ENCODE measurements at places on chromosomes 1 and 21.

DNA sequence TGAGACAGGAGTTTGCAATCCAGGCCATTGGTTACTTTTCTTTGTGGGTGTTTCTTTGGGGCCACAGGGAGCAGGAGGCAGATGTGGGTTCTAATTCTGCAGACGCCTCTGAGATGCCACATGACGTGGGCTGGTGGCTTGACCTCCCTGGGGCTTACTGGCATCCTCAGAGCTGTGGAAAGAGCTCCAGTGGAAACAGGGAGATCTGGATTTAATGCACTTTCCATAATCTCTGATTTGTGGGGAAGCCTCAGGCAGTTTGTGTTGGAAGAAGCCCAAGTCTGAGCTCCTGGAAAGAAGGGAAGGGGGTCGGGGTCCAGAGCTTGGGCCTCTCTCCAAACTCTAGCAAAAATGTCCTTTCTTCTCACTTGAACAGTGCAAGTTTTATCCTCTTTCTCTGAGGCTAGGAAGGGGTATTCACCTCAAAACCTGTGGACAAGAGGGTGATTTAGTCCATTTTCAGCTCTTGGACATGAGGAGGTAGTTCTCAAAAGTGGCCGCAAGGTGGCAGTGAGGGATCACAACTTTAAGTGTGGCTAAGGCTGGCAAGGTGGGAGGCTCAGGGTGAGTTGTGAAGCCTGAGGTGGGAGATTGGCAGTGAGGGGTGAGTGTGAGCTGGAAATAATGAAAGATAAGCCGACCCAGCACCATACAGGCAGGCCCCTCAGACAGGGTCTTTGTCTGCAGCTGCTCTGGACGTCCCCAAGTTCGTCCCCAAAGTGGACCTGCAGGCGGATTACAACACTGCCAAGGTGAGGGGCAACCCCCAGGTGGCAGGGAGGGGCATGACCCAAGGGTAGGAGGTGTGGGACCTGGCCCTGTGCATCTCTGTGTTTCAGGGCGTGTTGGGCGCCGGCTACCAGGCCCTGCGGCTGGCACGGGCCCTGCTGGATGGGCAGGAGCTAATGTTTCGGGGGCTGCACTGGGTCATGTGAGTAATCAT, 9.2 kb downstream of the IKBKE start:
- H3K27ac ChIP-seq = peak overlapping the region; percentile 63
- peak; percentile 72 for DNase-seq
- no peak overlapping the region for H3K4me3 ChIP-seq
- H3K27me3 ChIP-seq = no peaks in the 10 kb centered on the region

DNA sequence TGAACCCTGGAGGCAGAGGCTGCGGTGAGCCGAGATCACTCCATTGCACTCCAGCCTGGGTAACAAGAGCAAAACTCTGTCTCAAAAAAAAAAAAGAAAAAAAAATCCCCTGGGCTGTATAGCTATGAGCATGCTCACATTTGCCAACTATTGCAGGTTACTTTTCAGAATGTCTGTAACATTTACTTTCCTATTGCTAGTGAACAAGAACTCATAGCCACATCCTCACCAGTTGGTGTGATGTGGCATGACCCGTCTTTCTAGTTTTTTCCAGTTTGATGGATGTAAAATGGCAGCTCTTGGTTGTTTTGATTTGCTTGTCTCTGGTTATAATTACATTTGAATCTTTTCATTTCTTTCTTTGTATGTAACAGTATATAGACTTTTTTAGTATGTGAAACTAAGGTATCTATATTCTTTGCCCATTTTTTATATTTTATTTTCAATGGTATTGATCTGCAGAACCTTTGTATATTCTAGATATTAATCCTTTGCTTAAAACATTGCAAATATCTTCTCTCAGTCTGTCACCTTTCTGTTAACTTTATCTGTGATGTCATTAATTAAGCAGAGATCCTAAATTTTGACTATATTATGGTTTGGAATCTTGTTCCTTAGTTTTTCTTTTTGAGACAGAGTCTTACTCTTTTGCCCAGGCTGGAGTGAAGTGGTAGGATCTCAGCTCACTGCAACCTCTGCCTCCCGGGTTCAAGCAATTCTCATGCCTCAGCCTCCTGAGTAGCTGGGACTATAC, 11.6 kb downstream of the MED18 start:
- no peak overlapping the region for H3K27ac ChIP-seq
- no peak for DNase-seq
- peaks cover 3% of the 10 kb centered on the region for H3K36me3 ChIP-seq
- H3K4me3 ChIP-seq = no peak overlapping the region
- H3K4me1 ChIP-seq = no peaks in the 10 kb centered on the region

- H3K27me3 ChIP-seq = no peaks in the 10 kb centered on the region
- no peak overlapping the region for H3K27ac ChIP-seq
- H3K4me3 ChIP-seq = no peak overlapping the region
Measured at GRCh38 chr21:32372755-32373154, 20.1 kb downstream of the URB1 start.

DNA sequence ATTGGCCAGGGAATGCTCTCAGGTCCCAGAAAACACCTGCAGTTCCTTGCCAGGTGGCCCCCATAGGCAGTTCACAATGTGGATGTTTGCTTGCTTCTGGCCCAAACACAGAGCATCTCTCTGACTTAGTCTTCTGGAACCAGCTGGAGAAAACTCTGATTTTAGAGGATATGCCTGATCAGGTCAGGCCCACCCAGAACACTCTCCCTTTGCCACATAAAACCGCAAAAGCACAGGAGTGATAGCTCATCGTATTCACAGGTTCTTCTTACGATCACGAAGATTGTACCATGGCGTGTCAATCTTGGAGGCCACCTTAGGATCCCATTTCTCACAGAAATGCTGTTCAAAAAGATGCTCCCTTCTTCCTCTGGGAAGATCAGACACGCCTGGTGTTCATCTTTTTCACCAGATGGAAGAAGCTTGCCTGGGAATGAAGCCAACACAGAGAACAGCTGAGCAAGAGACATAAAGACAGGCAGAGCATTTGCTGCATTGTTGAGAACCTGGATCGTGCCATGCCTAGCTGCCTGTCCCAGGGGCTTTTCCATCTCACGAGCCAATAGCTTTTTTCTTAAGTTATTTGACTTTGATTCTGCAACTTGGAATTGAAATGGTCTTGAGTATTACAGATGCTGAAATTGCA, 11.6 kb upstream of the CD247 start:
- peaks cover 4% of the 10 kb centered on the region for H3K27me3 ChIP-seq
- no peaks in the 10 kb centered on the region for H3K36me3 ChIP-seq
- H3K27ac ChIP-seq = no peak overlapping the region
- DNase-seq = no peak
- no peak overlapping the region for H3K4me3 ChIP-seq

DNA sequence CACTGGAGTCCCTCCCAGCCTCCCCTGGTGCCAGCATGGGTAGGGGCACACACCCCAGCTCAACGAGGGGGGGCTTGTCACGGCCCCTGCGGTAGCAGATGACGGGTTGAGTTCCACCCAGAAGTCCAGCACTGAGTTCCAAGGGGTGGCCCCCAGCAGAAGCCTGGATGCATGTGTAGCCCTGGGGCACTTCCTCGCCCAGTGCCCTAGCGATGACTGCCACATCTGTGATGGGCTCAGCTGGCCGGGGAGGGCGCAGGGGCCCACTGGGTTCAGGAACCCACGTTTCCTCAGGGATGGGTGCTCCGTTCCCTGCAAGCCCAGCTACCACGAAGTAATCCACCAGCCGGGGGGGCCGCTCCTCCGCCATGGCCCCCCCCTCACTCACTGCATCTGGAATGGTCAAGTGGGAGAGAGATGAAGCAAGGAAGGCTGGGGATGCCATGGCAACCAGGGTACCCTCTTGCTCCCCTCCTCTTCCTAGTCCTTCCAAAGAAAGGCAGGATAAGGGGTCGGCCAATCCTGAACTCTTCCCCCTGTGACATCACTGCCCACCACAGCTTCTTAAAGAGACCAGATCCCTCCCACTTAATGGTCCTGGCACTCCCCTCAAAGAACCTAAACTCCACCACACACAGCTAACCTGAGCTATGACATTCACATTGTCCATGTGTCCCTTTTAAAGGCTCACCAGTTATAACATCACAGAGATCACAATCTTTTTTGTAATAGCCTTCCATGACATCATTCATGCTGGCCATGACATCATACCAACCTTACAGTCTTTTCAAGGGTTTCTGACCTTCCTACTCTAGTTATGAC, 2.3 kb downstream of the DENND4B start:
- no peaks in the 10 kb centered on the region for H3K27me3 ChIP-seq
- DNase-seq = peak; percentile 24
- peaks cover 53% of the 10 kb centered on the region for H3K36me3 ChIP-seq
- peak overlapping the region; percentile 95 for H3K4me3 ChIP-seq
- H3K27ac ChIP-seq = peak overlapping the region; percentile 97
- H3K4me1 ChIP-seq = peaks cover 33% of the 10 kb centered on the region

- H3K4me3 ChIP-seq = no peak overlapping the region
- H3K4me1 ChIP-seq = no peaks in the 10 kb centered on the region
- H3K27me3 ChIP-seq = peaks cover 9% of the 10 kb centered on the region
- DNase-seq = no peak
- peak overlapping the region; percentile 32 for H3K27ac ChIP-seq
Measured at GRCh38 chr1:162192306-162192678, 122.8 kb downstream of the NOS1AP start.

GRCh38 chr1:4699376-4700301, 45.2 kb downstream of the AJAP1 start:
- DNase-seq = no peak
- H3K27ac ChIP-seq = no peak overlapping the region
- H3K4me3 ChIP-seq = no peak overlapping the region
- H3K4me1 ChIP-seq = no peaks in the 10 kb centered on the region
- H3K36me3 ChIP-seq = no peaks in the 10 kb centered on the region

- H3K4me3 ChIP-seq = peak overlapping the region; percentile 70
- no peaks in the 10 kb centered on the region for H3K27me3 ChIP-seq
- peak overlapping the region; percentile 95 for H3K27ac ChIP-seq
- H3K4me1 ChIP-seq = peaks cover 55% of the 10 kb centered on the region
- H3K36me3 ChIP-seq = peaks cover 28% of the 10 kb centered on the region
- no peak for DNase-seq
Measured at GRCh38 chr21:36297406-36297937, 22.5 kb upstream of the MORC3 start.

DNA sequence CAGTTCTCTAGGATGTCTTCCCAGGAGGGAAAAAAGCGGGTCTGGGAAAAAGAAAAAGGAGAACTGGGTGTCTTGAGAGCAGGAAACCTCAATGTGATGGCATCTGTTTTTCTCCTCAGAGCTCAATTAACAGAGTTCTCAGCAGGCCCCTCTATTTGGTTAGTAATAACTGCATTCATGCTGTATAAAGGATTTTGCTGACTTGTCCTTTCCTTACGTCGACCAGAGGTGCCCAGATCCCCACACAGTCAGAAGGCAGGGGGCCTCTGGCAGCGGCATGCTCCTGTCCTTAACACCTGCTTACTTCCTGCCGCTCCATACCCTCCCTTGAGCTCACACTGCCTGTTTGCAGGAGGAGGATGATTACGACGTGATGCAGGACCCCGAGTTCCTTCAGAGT, 12.3 kb downstream of the PSMD4 start:
- DNase-seq = no peak
- H3K27me3 ChIP-seq = no peaks in the 10 kb centered on the region
- H3K27ac ChIP-seq = no peak overlapping the region
- no peaks in the 10 kb centered on the region for H3K4me1 ChIP-seq
- no peak overlapping the region for H3K4me3 ChIP-seq

GRCh38 chr1:153967107-153967999, at the start of gene CREB3L4:
Gene CREB3L4, plus strand, starts transcription at chr1:153967902. Its CDS starts 624 bp downstream, at chr1:153968526.
- peak; percentile 90 for DNase-seq
- peak within 1 kb of the TSS; percentile 88 for H3K4me3 ChIP-seq
- peaks cover 4% of the 10 kb centered on the region for H3K36me3 ChIP-seq
- peaks cover 62% of the 10 kb centered on the region for H3K4me1 ChIP-seq

DNA sequence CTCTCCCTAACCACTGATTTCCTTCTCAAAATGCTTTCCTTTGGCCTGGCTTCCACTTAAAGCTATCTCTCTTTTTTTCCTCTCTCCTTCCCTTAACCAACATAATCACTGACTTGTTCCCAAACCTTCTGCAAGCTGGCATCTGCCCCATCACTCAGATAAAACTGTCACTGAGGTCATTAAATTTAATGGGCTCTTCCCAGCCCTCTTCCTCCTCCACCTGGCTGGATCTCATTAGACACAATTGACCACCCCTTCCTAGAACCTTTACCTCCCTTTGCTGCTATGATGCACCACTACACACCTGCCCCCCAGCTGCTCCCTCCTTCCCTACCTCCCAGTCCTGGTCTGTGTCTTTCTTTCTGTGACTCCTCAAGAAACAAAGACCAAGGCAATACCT, 44.0 kb upstream of the GJB5 start:
- no peak overlapping the region for H3K4me3 ChIP-seq
- peaks cover 4% of the 10 kb centered on the region for H3K27me3 ChIP-seq
- no peaks in the 10 kb centered on the region for H3K4me1 ChIP-seq
- H3K36me3 ChIP-seq = no peaks in the 10 kb centered on the region
- DNase-seq = no peak

DNA sequence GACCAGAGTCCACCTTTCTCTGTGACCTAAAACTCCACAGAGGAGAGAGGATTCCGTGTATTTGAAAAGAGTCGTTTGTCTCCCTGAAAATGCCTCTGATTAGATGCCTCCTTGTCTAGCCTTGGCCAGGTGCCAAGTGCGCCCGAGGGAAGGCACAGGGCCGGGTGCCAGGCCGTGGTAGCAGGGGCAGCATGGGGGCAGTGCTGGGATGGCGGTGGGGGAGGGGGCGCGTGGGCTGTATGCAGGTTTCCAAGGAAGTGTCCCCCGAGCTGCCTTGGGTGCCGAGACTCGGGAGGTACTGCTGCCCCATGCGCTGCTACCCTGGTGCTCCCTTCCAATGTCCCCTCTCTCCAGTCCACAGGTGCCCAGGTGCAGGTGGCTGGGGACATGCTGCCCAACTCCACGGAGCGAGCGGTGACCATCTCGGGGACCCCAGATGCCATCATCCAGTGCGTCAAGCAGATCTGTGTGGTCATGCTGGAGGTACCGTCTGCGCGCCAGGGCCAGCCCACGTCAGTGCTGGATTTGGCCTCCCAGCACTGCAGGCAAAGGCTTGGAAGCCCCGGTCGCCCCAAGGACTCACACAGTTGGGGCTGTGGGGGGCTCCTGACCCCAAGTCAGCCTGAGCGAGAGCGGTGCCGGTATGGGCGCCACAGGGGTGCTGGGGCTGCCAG, 70.9 kb upstream of the COL6A1 start:
- H3K36me3 ChIP-seq = no peaks in the 10 kb centered on the region
- H3K27ac ChIP-seq = no peak overlapping the region
- no peaks in the 10 kb centered on the region for H3K27me3 ChIP-seq
- no peaks in the 10 kb centered on the region for H3K4me1 ChIP-seq
- DNase-seq = no peak

DNA sequence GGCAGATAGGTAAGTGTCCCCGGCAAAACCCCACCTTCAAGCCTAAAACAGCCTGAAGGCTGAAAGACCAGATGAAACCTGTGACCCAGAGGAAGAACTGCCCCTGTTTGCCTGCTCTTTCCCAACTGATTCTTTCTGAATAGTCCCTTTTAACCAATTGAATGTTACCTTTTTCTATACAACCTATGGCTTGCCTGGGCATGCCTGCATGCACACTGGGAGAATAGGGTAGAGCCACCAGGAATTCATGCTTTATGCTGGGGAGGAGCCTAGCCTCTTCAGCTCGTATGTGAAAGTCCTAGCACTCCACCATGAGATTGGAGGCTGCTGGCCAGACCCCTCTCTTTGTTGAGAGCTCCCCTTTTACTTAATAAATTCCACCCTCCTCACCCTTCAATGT, 340.0 kb downstream of the PTBP2 start:
- no peak for DNase-seq
- H3K27me3 ChIP-seq = no peaks in the 10 kb centered on the region
- H3K4me3 ChIP-seq = no peak overlapping the region
- no peaks in the 10 kb centered on the region for H3K36me3 ChIP-seq
- no peak overlapping the region for H3K27ac ChIP-seq
- H3K4me1 ChIP-seq = no peaks in the 10 kb centered on the region

GRCh38 chr21:20971296-20971921, 26.8 kb upstream of the NCAM2 start:
- peak; percentile 13 for DNase-seq
- no peaks in the 10 kb centered on the region for H3K4me1 ChIP-seq
- no peak overlapping the region for H3K27ac ChIP-seq
- H3K36me3 ChIP-seq = no peaks in the 10 kb centered on the region
- H3K4me3 ChIP-seq = no peak overlapping the region

Measured in activated CD4-positive, alpha-beta T cell treated with anti-CD3 and anti-CD28 coated beads, Interleukin-2, amount 10 ng/mL, durations not matched to agents 7 days and 5 days (primary cell).